Gastroesophageal sphincter (tissue), 4 donors: ENCODE measurements at places on chromosomes 13 and 19. TPM values are rescaled to one million over a fixed set of nuclear protein-coding genes. Genes with fewer than 3 reads are reported as not detected.

GRCh38 chr19:35379992-35380391, 9.1 kb downstream of the GPR42 start:
- ATAC-seq = no peak

The HS6ST3 gene
- total RNA-seq = 13.2 TPM

DNA sequence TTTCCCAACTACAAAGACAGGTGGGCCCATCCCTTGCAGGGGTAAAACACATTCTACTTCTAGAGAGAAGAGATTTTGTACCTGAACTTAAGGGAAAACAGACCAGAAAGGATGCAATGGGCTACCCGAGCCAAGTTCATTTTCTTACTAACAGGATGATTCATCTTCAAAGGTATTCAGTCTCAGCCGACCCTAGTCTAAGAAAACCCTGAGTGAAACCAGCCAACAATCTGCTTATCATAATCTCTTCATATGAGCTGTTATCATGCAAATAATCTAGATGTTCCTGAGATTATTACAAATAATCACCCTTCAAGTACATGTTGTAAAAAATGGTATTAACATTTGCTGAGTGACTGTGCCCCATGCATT, 15.6 kb downstream of the PABPC3 start:
- no peak for ATAC-seq

GRCh38 chr19:43078311-43078710, 4.2 kb downstream of the PSG2 start:
- ATAC-seq = no peak

The CACNA1A gene
- total RNA-seq = 0.93 TPM

DNA sequence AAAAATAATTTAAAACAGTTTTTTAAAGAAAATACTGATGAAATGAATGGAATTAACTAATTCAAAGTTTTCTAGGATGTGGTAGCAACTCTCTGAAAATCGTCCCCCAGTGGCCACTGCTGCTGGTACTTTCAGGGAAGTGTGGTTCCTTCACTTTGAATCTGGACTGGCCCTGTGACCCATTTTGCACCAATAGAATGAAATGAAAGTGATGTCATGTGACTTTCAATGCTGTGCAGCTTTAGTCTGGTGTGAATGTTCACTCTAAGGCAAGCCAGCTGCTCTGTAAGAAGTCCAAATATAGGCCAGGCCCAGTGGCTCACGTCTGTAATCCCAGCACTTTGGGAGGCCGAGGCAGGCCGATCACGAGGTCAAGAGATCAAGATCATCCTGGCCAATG, 26.4 kb upstream of the HNRNPA1L2 start:
- ATAC-seq = no peak

The ARRDC5 gene
- total RNA-seq = not detected

The FCER2 gene
- total RNA-seq = 1.2 TPM

The GFY gene
- not detected for total RNA-seq

The CEACAM7 gene
- total RNA-seq = 5.6 TPM

The FAM216B gene
- not detected for total RNA-seq

DNA sequence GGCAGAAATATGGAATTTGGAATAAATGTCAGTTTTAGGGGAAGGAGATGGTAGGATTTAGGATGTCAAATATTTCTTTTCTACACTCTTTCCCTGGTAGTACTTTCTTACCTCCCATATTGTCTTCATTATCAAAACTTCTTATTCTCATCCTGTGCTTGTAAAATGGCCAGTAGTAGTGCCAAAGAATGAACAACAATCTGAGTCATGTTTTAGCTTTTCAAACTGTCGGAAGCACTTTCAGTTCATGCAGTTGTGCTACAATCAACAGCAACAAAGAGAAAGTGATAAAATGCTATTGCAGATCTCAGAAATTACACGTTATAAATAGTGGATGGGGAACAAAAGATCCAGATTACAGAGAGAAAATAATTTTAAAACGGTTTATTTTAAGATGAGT, 193.7 kb upstream of the RXFP2 start:
- ATAC-seq = no peak

The CNN1 gene
- 3,262 TPM for total RNA-seq

DNA sequence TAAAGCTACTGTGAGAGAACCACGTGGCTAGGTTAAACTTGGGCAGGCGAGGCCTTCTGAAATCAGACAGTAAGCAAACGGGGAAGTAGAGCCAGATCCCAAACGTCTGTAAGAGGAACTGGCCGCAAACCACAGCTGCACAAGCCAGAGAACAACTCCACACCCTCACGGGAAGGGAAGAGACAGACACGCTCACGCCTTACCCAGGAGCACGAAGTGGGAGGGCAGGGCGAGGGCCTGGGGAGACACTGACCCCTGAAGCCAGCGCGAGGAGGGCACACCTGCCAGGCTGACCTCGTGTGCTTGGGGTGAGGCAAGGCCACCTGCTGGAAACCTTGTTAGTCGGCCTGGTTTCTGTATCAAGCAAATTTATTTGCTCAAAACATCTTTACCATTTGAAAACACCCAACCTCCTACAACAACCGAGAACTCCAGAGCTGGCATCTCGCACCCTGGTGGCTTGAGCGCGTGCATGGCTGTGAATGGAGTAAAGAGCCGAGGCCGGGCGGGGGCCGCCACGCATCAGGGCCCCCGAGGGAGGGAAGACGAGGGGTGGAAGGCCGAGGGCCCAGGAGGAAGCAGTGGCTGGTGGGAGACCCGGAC, 7.3 kb downstream of the POLR2E start:
- ATAC-seq = peak; percentile 69

DNA sequence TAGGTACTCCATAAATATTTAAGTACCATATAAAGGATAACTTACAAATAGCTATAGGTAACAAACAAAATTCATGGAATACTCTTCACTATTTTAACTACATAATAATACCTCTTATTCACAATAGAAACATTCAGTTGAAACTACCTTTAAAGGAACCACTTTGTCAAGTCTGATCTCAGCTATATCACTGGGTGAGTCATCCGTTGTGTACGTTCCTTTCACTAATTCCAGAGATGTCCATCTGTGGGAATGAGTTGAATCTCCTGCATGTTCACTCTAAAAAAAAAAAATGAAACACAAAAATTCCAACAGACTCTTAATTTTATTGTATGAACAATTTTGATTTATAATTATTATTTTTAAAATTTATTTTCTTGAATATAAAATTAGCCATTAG, 149.4 kb upstream of the FBXL3 start:
- ATAC-seq = no peak

DNA sequence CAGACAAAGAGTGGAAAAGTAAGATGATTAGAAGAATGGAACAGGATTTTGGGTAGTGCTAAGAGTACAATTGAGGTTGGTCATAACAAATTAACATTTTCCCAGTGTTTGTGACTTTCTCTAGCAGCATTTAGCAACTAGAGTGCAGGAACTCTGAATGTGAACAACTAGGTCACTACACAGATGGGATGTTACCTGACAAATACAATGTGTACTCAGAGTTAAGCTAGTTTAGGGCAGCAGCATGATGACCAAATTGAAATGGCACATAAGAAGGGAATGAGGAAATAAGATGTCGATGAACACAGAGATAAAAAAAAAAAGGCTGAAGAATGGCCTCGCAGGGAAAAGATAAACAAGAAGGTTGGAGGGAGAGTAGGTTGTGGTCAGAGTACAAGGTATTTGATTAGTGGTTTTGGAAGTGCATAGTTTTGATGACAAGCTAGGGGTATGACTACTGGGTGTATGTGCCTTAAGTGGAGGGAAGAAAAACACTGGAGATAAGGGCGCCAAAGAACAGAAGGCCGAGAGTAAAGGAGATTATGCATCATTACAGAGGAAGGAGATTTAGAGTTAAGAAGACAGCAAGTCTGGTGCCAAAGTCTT, 381.1 kb downstream of the FGF14 start:
- no peak for ATAC-seq

The ZNF112 gene
- 5.8 TPM for total RNA-seq

DNA sequence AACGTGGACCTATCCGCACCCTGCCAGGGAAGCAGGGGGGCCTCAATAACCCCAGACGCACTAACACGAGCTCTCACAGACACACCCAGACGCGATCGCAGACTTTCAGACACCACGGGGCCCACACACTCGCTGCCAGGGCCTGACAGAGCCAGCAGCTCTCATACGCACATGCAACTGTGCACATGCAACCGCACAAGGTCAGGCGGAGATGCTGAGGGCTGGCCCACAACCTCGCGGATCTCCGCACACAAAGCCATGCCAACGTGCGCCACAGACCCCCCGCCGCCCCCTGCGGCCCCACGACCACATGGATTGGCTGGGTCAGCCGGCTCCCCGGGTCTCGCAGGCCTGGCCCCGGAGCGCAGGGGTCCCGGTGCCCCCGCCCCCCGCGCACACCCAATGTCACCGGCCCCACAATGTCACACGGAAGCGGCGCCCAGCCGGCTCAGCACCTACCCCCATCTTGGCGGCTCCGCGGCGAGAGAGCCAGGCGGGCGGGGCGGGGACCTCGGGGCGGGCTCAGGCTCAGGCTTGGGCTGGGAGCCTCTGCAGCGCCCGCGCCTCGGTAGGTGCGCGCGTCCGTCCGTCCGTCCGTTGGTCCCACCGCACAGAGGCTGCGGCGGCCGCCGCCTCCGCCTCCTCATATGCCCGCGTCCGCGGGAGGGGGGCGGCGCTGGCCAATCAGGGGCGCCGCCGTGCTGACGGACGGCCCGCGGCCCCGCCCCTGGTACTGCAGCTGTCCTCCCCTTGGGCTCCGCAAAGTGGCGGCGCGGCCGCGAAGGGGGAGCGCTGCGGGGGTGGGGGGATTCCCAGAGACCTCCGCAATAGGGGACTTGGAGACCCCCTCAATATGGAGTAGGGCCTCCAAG, at the start of gene ATP1A3:
Gene ATP1A3, minus strand, starts transcription at position 619 of the 872 bp plus-strand sequence. Its CDS starts 154 bp downstream, at position 465.
- peak; percentile 45 for ATAC-seq

DNA sequence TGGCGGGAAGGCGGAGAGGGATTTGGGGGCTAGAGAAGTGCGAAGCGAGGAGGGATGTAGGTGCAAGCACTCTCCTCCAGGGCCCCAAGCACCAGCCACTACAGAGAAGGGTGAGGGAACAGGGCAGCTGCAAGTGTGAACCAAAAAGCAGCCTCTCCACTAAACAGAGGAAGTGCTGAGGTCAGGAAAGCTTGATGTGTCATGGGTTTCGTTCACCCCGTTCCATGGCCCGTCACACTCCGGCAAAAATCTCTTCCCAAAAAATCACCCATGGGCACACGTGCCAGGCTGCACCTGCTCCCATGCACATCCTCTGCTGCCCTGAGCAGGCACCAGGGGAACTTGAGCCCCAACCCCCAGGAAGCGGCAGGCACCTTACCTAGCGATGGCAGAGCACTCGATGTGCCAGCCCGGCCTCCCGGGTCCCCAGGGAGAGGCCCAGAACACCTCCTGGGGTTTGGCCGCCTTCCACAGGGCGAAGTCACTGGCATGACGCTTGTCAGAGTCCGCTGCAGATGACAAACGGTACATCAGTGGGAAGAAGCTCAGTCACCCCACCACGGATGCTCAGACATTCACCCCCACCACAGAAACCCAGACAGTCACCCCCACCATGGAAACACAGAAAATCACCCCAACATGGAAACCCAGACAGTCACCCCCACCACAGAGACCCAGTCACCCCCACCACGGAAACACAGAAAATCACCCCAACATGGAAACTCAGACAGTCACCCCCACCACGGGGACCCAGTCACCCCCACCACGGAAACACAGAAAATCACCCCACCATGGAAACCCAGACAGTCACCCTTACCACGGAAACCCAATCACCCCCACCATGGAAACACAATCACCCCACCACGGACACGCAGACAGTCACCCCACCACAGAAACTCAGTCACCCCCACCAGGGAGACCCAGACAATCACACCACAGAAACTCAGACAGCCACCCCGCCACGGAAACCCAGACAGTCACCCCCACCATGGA, 29.0 kb downstream of the CARS2 start:
- peak; percentile 28 for ATAC-seq

The SOX1 gene
- total RNA-seq = 0.23 TPM

GRCh38 chr13:36057041-36057440, 74.1 kb downstream of the DCLK1 start:
- no peak for ATAC-seq

The APOC4 gene
- not detected for total RNA-seq

- no peak for ATAC-seq
Observed at GRCh38 chr13:89322466-89322865, 1651.3 kb downstream of the SLITRK5 start.

The ARL11 gene
- 0.62 TPM for total RNA-seq

The ZSWIM9 gene
- total RNA-seq = 8.3 TPM

GRCh38 chr19:55212447-55212846, 3.1 kb upstream of the PTPRH start:
- ATAC-seq = no peak
